ENCODE measurements at places on chromosomes 3 and 15. TPM values are rescaled to one million over a fixed set of nuclear protein-coding genes. Genes with fewer than 3 reads are reported as not detected.

The SNAPC5 gene
- total RNA-seq, result 26.2 TPM

The HTR3E gene
- not detected for total RNA-seq

The DUOXA1 gene
- total RNA-seq, result 0.27 TPM

The POLQ gene
- 2.0 TPM for total RNA-seq

GRCh38 chr15:51801391-51801835 lies 28.0 kb upstream of the TMOD3 start:
- DNase-seq, result no peak

- DNase-seq, result no peak
Observed at GRCh38 chr15:40160021-40160420, 848 bp upstream of the BUB1B start.

- no peak for DNase-seq
Observed at GRCh38 chr15:52004806-52005205, 14.2 kb upstream of the MAPK6 start.

DNA sequence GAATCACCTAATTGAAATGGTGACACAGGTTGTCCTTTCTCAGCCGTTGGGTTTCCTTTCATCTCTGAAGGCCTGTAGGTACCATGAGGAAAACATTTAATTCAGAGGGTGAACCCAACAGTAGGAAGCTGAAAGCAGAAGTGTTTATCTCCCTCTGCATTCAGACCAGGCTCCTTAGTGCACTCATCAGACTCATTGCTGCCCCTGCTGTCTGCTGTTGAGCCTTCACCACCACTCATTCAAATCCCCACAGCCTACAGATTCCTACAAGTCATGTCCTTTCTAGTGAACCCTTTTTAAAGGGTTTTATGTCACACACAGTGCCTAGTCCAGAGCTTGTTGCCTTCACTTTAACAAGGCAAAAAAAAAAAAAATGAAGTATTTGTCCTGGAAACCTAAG lies 13.4 kb downstream of the WDR48 start:
- DNase-seq, result peak; percentile 32

All from kidney epithelial cell (primary cell).